Stimulated activated CD8-positive, alpha-beta memory T cell treated with anti-CD3 and anti-CD28 coated beads, Interleukin-4, amount 100 ng/mL, for 4 hours (primary cell): ENCODE measurements at places on chromosomes 5 and 9.

DNA sequence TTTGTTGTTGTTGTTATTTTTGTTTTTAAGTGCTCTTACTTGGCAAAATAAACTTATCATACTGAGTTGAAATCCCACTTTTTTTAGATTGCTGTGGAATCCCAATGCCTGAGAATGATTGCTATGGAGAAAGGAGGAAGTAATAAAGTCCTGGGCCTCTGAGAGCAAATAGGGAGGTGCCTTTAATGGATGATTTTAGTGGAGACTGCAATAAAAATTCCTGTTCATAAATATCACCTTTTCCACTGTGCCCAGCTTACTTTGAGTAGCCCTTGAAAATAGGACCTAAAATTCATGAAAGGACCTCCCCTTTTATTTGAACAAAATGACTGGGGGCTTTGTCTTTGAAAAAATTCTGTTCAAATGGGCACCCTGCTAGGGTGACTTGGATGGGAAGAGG, 21.8 kb upstream of the ANKH start:
- no peak for DNase-seq

- DNase-seq, result peak; percentile 52
These were observed 2.3 kb upstream of the TNIP1 start for GRCh38 chr5:151083081-151083676.

- no peak for DNase-seq
These were observed 5.5 kb upstream of the SHB start for GRCh38 chr9:38074441-38074961.

- DNase-seq, result no peak
These were observed 3.6 kb downstream of the FBXO38 start for GRCh38 chr5:148387325-148387724.

DNA sequence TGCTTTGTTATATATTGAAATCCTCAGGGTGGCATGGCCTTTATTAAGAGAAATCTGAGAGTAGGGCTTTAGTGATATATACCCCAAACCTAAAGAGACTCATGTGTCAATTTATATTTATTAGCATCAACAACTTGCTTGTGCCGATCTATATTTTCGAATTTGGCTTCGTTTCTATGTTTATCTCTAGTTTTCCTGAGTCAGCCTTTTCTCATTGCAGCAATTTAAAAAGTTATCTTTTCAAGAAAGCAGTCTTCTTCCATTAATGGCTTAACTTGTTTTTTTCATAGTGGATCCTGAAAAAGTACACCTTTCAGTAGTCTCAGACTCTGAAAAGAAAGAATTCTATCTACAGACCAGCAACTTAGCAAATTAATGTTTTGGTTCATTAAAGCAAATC, 99.9 kb upstream of the KCNN2 start:
- DNase-seq, result no peak

- no peak for DNase-seq
These were observed 45.7 kb downstream of the STOM start for GRCh38 chr9:121324316-121324715.

DNA sequence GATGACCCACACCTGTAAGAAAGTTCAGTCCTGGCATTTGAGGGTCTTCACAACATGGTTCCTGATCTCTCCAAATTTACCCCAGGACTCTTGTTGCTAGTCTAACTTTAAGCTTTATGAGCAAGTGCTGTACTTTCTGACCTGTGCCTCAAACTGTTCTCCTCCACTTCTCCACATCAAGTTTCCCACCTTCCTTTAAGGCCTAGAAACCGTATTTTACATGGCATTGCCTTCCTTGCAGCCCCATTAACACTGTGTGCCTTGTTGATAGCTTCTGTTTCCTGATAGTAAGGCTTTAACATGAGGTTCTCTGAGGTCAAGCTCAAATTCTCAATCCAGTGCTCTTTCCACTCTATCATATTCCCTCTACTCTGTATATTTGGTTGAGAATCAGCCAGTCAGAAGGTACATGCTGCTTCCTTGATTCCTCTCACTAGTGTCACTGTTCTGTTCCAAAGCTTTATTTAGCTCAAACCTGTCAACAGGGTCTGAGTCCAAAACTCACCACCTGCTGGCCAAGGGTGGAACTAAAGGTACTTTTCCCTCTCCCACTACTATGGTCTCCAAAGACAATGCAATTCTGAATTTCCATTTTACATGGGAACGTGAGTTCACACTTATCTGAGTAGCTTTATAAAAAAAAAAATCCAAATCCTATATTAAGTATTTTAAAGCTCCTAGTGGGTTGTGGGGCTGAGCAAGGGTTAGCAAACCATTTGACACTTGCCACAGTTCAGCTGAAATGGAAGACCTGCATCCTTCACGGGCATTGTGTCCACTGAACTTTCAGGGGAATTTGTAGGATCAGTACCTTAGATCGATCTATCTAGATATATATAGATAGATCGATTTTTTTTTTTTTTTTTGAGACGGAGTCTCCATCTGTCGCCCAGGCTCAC, 21.1 kb downstream of the VCP start:
- DNase-seq, result no peak
